ENCODE measurements at places on chromosomes 2 and 18.
A peak's percentile ranks its signal among the peaks of the same experiment; 100 is the strongest.

GRCh38 chr18:5895299-5895875 is at the start of gene TMEM200C:
Gene TMEM200C (minus strand): TSS chr18:5895522. CDS start chr18:5892063, 3,459 bp downstream.
- no peak for DNase-seq

- DNase-seq, result no peak
These were observed 146.3 kb downstream of the CELF4 start for GRCh38 chr18:37419315-37419714.

DNA sequence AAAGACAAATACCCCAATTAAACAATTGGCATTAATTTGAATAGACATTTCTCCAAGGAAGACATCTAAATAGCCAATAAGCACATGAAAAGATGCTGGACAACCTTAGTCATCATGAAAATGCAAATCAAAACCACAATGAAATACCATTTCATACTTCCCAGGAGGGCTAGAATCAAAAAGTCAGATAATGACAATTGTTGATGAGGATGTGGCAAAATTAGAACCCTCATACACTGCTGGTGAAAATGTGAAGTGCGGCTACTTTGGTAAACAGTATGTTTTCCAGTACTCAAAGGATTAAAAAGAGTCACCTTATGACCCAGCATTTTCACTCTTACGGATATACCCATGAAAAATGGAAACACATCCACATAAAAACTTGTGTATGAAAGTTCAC is 91.6 kb downstream of the FIGN start:
- no peak for DNase-seq

DNA sequence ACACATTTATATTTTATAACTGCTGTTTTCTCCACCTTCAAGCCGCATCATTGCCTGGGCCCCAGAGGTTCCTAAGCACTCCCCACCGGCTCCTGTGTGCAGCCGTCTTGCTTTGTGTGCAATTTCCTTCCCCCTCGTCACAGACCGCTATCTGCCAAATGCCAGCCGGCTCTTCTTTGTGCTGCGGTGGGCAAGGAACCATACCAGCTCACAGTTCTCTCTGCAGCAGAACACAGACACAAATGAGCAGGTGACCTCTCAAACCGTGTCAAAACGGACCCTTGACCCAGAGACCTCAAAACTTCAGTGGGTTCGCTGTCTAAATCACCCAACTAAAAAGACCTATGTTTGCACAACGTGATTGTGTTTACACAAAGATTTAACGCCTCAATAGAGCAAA is 58.2 kb downstream of the KLF7 start:
- no peak for DNase-seq

GRCh38 chr2:61420991-61421544 is 49.8 kb downstream of the USP34 start:
- no peak for DNase-seq

- DNase-seq, result no peak
These were observed 73.9 kb downstream of the KYNU start for GRCh38 chr2:142951190-142952007.

- no peak for DNase-seq
These were observed 100.4 kb downstream of the GPD2 start for GRCh38 chr2:156536534-156536933.

GRCh38 chr2:119136872-119137271 is 21.7 kb downstream of the C1QL2 start:
- no peak for DNase-seq

DNA sequence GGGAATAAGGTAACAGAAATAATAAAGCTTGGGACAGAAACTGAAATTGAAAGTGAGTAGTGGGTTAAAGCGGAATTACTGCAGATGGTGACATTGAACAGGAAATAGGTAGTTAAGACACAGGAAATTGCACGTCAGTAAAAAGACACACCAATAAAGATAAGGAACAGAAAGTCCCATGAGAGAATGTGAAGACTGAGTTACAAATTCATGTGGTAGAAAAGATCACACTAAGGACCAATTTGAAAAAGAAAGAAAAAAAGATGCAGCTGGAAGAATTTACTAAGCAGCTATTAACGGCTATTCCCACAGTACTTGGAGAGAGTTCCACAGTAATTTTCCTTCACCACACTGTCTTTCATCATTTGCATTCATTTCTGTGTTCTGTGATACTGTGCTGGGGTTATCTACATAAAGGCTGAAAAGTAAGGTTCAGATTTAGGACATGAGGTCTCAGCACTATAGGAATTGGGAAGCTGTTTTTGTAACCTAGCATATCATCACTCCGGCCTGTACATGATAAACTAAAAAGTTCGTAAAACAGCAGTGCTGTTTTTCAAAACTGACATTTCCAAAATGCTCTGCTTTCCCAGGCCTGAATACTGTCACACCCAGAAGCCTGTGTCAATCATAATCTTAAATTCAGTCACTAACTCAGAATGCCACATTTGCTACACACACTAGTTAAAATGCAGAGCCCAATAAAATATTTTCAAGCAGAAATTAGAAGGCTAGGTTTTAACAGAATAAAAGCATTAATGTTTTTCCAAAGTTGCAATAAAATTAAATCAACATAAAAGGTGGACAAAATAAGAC is 42.9 kb downstream of the SRBD1 start:
- no peak for DNase-seq

DNA sequence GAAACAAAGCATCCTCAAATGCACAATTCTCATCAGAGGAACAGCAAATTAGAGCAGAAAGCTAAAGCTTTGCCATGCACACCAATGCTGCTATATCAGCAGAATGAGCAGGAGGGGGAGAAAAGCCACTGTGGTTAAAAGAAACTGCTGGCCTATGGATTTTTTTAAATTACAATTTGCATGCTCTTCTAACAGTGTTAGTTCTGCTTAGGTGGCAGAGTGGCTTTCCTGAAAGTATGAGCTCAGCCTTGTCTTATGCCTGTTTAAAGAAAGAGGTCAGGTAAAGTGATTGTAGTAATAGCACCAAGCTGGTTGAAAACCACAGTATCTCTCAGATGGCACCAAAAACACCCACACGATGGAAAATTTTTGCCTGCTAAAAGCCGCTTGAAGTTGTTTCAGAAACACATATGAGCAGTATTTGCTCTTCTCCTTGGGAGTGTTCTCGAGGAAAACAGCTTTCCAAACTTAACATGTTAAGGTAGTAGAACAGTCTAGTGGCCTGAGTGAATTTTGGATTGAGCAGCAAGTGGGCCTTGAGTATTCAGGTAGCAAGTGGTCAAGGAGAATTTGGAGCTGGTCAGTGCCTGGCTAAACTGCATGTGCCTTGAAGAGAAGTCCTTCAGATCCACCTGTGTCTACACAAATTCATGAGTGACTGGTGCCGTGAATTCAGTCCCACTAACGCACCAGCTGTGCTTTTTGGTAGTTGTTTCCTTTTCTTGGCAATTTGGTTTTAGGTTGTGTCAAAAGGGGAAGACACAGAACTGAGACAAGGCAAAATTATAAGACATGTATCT is 19.6 kb upstream of the NDUFV2 start:
- DNase-seq, result peak; percentile 61

GRCh38 chr18:45086777-45087176 is 406.1 kb downstream of the SETBP1 start:
- DNase-seq, result no peak

All from activated CD4-positive, alpha-beta T cell treated with anti-CD3 and anti-CD28 coated beads, Interleukin-2, amount 50 U/mL, for 48 hours (primary cell).